ENCODE measurements at places on chromosomes 2 and 18.

DNA sequence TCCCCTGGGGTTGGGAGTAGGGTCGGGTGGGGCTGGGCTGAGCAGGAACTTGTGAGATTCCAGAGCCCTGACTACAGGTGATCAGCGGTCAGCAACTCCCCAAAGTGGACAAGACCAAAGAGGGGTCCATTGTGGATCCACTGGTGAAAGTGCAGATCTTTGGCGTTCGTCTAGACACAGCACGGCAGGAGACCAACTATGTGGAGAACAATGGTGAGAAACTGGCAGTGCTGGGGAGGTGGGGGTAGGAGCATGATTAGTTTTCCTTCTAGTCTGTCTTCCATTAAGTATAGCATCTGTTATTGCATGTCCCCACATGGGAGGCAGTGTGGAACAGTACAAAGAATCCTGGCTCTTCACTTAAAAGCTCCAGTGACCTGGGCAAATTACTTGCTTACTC is 23.7 kb downstream of the ZNF142 start:
- no peak for DNase-seq

DNA sequence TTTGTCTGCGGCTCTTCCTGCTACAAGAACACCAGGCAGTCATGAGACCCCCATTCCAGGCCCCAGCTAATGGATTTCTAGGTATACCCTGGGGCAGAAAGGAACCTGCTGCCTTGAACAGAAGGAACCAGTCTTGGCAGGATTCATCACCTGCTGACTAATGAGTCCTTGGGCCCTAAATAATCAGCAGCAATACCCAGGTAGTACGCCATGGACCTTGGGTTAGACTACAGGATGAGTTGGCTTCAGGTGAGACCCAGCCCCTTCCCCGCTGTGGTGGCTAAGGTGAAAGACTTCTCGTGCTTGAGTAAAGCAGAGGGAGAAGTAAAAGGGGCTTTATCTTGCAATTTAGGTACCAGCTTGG is 105.0 kb downstream of the SPIRE1 start:
- no peak for DNase-seq

GRCh38 chr2:106025796-106026195 is 168.3 kb downstream of the UXS1 start:
- no peak for DNase-seq

GRCh38 chr2:129087133-129087813 is 768.6 kb upstream of the HS6ST1 start:
- DNase-seq: no peak

DNA sequence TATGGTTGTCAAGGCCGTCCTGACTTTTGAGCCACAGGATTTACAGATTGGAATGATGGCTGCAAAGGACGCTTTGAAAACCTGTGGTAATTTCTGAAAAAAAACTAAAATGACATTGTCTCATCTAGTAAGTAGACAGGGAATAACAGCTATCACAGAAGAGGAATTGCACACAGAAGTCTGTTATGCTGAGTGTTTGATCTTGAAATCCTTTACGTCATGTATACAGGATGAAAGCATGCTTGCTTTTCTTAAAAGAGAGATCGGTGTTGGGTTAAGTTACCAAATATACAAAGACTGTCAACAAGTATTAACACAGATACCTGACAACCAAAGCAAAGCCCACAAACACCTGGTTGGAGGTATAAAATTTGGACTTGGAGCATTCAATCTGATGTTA is 12.6 kb upstream of the SRSF7 start:
- DNase-seq: no peak

DNA sequence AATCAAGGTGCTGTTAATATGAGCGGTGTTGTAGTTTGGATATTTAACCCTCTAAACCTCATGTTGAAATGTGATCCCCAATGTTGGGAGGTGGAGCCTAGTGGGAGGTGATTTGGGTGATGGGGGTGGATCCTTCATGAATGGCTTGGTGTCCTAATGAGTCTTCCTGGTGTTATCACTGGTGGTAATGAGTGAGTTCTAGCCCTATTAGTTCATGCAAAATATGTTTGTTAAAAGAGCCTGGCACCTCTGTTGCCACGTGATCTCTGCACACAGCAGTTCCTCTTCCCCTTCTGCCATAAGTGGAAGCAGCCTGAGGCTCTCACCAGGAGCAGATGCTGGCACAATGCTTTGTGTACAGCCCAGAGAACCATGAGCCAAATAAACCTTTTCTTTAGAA is 158.4 kb downstream of the FMNL2 start:
- no peak for DNase-seq

GRCh38 chr2:179862898-179863458 is 1.6 kb upstream of the ZNF385B start:
- no peak for DNase-seq

- DNase-seq: no peak
Measured at GRCh38 chr18:10579079-10579867, 53.4 kb downstream of the NAPG start.

GRCh38 chr2:210816769-210817168 is 260.4 kb downstream of the CPS1 start:
- DNase-seq: no peak
